ENCODE measurements at places on chromosomes 5 and 9.

GRCh38 chr9:88388886-88389605 is 802 bp downstream of the SPIN1 start:
- DNase-seq: peak; percentile 65

DNA sequence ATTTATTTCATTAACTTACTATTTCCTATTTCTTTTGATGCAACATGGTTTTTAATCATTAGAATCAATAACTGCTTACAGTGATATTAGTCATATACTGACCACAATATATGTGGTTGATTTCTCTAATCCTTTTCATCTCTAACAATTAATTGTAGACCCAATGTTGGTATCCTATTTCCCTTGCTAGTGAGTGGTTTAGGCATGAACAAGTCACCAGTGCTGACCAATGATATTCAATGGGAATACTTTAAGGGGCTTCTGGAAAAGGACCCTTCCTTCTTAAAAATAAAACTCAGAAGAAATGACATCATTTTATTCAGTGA is 672.4 kb upstream of the GRAMD2B start:
- DNase-seq: no peak

- DNase-seq: peak; percentile 67
Observed at GRCh38 chr9:95096381-95096780, 221.1 kb downstream of the FANCC start.

DNA sequence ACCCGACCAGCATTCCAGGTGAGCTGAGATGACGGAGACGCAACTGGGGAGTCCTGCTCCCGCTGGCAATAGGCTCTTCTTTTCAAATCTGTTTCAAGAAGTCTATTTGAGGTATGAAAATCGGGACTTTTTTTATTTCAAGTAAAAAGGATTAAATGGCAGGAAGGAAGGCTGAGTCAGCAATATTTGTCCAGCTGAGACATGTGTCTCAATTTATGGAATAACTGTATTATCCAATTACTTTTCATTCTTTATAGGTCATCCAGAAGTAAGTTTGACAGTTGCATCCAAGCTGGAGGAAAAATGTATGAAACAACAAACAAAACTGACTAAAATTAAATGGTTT is 221.1 kb downstream of the NR2F1-AS1 start:
- no peak for DNase-seq

GRCh38 chr5:151110992-151111391 is 30.2 kb upstream of the TNIP1 start:
- no peak for DNase-seq

DNA sequence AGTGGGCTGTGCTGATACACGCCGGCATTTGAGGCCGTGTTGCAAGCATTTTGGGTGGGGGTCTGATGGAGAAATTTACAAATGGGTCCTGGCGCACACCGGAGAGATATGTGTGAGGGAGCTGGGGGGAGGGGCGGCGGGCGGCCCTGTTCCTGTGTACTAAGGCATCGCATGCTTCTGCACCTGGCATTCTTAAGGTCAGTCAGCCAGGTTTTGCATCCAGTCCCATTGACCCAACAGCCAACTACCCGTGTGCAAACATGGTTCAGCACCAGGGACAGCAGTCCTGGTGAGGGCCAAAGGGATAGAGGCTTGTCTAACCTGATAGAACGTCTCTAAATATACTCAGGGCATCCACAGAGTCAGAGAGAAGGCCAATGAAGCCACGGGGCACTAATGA is 839 bp downstream of the GABRG2 start:
- DNase-seq: peak; percentile 15

DNA sequence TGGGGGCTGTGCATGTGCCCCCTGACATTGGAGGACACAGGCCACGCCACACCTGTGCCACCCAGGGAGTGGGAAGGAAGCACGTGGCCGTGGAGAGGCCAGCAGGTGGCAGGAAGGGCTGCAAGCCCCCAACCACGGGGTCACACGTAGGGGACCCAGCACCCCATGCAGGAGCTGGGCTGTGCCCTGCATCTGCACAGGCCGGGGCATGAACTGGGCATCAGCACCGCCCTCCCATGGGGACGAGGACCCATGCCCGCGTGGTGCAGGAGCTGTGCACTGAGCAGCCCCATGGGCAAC is 13.8 kb upstream of the CLPTM1L start:
- DNase-seq: no peak

- no peak for DNase-seq
Observed at GRCh38 chr9:68798423-68798822, 93.4 kb downstream of the PIP5K1B start.

- no peak for DNase-seq
Observed at GRCh38 chr5:75627801-75628200, 16.5 kb downstream of the ANKDD1B start.

- no peak for DNase-seq
Observed at GRCh38 chr9:18185196-18185595, 288.8 kb upstream of the ADAMTSL1 start.

- DNase-seq: no peak
Observed at GRCh38 chr5:113145757-113146387, 169.3 kb downstream of the DCP2 start.

- no peak for DNase-seq
Observed at GRCh38 chr5:172581315-172581714, 59.7 kb upstream of the NEURL1B start.

- DNase-seq: peak; percentile 44
Observed at GRCh38 chr5:75335952-75336614, 937 bp upstream of the HMGCR start.

DNA sequence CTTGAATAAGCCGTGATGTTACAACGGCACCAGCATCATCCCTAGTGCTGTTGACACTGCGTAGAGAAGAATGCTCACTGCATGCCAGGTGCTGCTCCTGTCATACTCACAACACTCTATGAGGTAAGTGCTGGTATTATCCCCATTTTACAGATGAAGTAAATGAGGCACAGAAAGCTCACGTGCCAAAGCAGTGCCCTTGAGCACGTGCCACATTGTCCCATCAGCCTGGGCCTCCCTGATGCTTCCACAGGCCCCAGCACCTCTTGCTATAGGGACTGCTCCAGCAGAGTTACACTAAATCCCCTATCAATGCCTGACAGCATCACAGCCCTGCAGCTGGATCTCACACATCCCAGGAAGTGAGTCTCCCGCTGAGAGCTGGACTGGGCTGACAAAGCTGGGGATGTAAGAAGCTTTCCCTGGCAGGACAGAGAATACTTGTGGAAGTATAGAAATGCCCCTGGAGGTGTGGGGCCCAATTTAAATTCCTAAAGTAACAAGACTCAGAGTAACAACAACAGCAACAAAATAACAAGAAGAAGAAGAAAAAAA is 216.1 kb downstream of the FSTL4 start:
- DNase-seq: no peak

GRCh38 chr9:4258320-4259090 is 41.4 kb downstream of the GLIS3 start:
- DNase-seq: no peak

- no peak for DNase-seq
Observed at GRCh38 chr5:10064546-10065195, 185.0 kb downstream of the ATPSCKMT start.

GRCh38 chr5:149455889-149456409 is 76.9 kb upstream of the IL17B start:
- no peak for DNase-seq

DNA sequence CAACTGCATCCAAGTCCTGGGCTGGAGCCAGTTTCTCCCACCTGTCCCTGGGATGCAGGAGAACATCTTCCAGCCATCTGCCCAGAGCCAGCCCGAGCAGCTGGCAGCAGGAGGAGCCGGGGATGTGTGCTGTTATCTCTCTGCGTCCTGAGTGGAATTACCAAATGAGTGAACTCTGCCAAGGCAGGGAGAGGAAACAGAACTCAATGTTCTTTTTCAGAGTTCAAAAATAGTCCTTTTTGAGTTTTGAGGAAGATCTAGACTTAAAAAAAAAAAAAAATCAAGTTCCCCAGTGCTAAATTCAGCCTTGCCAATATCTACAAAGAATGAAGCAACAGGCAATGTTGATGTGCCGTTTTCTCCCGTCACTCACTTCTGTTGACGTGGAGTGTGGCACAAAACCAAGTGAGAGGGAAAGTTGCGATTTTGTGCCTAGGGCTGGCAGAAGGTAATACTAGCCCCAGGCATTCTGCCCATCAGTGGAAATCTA is 56.2 kb downstream of the TMOD1 start:
- DNase-seq: no peak

- no peak for DNase-seq
Observed at GRCh38 chr9:22105005-22105722, 96.1 kb upstream of the CDKN2B start.

GRCh38 chr5:149794487-149794971 is 64.4 kb downstream of the PPARGC1B start:
- DNase-seq: no peak

DNA sequence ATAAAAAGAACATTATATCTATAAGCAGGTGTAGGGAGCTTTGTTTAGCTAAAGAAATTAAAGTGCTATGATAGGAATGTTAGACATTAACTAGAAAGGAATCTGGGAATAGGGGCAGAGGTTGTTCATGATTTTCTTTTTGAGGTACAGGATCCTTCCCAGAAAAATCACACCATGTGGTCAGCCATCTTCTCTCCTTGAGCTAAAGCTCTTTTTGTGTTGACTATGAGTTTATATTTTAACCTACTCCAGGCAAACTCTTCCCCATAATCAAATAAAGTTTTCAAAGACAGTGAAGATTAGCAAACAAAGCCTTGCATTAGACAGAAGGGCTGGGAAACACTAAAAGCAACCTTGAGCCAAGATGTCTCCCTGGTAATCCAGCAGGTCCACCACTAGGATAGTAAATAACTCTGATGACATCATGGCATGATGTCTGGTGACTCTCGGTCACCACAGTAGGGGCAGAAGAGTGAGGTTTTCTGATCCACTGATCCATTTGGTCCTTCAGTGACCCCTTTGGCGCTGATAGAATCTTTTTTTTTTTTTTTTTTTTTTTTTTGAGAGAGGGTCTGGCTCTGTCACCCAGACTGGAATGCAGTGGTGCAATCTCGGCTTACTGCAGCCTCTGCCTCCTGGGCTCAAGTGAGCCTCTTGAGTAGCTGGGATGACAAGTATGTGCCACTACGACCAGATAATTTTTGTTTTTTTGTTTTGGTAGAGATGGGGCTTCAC is 30.6 kb upstream of the IL6ST start:
- DNase-seq: peak; percentile 58

- no peak for DNase-seq
Observed at GRCh38 chr5:74594137-74595040, 46.1 kb downstream of the ENC1 start.

DNA sequence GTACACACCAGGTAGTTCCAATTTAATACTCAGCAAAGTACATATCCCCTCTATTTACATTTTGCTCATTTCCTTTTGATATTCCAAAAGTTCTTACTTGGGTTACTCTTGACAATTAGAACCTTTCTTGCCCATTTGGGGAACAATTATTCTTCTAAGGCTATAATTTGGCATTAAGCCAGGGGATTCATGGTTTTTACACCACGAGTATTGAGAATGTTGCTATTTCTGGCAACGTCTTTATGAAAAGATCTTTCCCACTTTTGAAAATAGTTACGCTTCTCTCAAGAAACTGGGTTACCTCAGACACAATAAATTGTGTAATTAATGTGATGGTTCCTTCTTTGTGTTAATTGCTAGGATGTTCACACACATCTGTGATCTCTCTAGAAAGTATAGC is 11.5 kb upstream of the CAAP1 start:
- no peak for DNase-seq

- DNase-seq: no peak
Observed at GRCh38 chr9:132996526-132996925, 18.0 kb downstream of the GFI1B start.

- DNase-seq: no peak
Observed at GRCh38 chr5:124622851-124623250, 123.6 kb downstream of the ZNF608 start.

DNA sequence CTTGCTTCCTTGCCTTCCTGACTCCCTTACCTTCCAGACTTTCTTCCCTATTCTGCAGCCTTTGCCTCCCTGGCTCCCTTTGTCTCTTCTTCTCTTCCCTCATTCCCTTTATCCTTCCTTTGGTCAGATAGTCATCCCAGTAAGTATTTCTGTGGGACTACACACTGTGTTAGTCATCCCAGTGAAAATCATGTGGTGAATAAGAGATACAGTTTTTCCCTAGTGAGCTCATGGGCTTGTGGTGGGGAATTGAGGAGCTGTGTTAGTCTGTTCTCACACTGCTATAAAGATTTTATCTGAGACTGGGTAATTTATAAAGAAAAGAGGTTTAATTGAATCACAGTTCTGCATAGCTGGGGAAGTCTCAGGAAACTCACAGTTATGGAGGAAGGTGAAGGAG is 109.8 kb upstream of the EDIL3 start:
- DNase-seq: no peak

DNA sequence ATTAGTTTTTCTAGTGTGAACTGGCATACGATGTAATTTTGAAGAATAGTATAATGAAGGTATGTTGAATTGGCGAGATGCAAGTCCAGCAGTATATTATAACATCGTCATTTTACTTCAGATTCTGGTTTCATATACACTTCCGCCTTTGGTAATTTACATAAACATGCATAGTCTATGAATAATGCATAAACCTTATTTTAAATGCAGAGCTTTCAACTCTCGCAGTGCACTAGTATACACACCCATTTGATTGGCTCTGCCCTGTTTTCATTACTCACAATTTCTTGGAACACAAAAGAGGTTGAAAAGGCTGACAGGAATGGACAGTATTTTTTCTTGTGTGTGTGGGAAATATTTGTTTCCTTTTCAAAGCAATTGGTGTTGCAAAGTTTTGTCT is 128.9 kb upstream of the CCNH start:
- no peak for DNase-seq

DNA sequence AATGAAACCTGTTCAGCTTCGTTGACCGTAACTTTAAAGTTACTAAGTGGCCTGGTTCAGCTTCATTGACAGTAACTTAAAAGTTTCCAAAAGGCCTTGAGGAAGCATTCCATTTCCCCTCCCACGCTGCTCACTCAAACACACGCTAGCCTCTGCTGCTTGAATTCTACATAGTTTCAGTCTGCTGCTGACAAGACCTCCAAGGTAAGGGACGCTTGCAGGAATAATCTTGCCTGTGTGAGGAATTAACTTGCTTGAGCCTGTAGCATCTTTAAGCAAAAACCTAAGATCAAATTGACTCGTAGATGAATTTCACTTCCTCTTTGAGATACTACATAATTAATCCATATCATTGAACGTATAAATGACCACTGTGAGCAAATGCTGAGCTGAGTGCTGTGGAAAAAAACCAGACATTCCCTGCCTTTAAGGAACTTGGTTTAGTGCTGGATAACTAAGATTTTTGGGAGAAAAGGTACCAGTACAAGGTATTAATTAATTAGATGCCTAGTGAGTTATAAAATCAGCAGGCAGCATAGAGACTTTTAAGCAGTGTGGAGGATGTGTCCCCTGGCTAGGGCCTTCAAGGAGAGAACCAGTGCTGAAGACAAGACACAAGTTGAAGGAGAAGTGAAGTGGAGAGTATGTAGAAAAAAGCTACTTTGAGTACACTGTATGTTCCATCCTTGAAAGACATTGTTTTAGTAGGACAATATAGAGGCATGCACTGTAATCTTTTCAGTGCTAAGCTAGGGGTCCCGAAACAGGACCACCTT is 39.2 kb downstream of the GRAMD2B start:
- no peak for DNase-seq

GRCh38 chr5:172361566-172362238 is 78.1 kb upstream of the UBTD2 start:
- no peak for DNase-seq

Measured in HuH-7 (cell line).